ENCODE measurements at places on chromosomes 16 and 17.

DNA sequence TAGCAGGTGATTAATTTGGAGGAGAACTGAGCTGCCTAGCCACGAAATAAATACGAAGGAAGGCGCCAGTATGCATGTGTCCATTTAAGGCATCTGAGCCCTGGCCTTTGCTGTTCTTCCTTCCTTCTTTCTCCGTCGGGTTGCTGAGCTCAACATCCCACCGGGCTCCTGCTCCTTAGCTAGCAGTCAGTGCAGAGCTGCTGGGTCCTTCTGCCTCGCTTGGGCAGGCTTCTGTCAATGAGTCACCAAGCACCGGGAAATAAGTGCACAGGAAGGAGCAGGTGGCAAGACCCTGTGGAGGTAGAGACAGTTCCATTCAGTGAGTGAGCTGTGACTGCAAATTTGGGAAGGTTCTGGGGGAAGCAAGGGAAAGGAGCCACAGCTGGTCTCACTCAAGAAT lies 120.7 kb downstream of the CCDC182 start:
- DNase-seq: no peak

DNA sequence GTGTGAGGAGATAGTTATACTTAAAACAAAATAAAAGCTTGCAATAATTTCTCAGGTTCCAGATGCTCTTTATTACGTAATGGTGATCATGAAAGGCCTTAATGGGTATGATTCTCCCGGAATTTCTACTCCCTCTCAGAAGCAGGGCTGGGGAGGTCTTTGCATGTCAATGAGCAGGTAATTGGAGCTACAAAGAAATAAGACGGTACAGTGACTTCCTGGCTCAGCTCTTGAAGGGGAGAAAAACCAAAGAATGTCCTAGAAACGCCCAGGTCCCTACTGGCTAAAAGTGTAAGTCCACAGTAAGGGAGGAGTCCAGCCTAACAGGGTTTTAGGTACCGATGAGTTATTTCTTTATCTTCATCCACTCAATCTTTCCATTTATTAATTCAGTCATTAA lies 390.9 kb downstream of the TMEM114 start:
- DNase-seq: no peak

DNA sequence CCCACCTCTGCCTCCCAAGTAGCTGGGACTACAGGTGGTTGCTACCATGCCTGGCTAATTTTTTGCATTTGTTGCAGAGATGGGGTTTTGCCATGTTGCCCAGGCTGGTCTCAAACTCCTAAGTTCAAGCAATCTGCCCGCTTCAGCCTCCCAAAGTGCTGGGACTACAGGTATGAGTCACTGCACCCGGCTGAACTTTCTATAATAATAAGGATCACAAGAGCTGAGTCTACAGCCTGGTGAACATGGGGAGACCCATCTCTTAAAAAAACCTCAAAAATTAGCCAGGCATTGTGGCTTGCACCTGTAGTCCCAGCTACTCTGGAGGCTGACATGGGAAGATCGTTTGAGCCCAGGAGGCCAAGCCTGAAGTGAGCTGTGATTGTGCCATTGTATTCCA lies 53.5 kb downstream of the WDR59 start:
- DNase-seq: peak; percentile 27

DNA sequence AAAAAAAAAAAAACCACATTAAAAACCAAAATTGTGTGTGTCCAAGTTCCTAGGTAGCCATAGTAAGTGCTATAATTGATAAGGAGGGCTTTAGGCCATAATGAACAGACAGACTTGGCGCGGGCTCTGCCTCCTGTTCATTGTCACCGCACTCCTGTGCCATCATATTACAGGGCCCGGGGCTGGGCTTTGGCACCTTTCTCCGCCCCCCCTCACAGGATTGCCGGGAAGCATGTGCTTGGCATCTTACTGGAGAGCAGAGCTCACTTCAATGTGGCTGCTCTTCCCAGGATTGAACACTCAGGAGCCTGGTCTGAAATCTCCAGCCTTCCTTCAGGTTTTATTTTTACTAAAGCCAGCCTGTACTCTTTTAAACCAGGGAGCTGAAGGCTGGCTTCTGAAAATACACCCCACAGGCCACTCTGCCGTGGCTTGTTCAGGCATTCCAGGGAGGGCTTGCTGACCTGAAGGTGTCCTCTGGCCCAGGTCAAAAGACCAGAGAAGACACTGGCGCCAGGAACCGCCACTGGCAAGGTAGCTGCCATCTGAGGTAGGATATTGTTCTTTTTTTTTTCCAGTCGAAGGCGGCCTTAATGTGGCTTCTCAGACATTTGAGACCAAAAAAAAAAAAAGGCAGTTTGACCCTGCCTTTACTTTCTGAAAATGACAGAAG lies 39.3 kb downstream of the DHRS7B start:
- DNase-seq: no peak

DNA sequence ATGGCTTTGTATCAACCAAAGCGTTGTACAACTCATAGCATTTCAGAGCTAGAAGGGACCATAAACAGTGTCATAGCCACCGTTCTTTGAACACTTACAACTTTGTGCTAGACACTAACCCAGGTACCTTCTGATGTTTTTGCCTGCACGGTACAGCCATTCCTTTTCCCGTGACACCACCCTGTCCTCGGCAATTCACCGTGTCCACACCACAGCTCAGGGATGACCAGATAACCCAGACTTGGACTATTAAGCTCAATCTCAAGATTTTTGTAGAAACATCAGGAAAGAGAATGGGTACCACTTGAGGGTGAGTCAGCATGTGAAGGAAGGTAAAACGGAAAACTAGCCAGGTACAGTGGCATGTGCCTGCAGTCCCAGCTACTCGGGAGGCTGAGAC lies 9.8 kb upstream of the CBFB start:
- DNase-seq: no peak

GRCh38 chr16:53770641-53771040 lies 66.7 kb downstream of the FTO start:
- no peak for DNase-seq

GRCh38 chr16:65617421-65617820 lies 495.6 kb upstream of the CDH11 start:
- DNase-seq: no peak

- DNase-seq: no peak
Observed at GRCh38 chr16:6593799-6594198, 738.8 kb upstream of the RBFOX1 start.

- DNase-seq: peak; percentile 89
Observed at GRCh38 chr17:39244600-39245570, 19.1 kb upstream of the STAC2 start.

DNA sequence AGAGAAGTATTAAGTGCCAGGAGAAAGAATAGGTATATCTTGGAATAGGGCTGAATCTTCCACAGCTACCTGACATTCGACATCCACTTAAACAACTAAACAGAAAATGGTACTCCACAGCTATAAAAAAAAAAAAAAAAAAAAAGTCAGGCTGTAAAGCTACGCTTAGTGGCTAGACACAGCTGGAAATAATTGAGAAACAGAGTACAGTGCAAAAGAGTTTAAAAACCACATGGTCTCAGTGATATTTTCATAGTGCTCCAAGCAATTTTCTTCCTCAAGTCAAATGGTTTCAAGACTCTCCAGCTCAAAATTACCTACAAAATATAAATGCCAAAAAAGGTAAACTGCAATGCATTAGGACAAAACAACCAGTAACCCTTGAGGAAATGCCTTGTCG lies 607.1 kb downstream of the KCNJ2 start:
- DNase-seq: no peak

DNA sequence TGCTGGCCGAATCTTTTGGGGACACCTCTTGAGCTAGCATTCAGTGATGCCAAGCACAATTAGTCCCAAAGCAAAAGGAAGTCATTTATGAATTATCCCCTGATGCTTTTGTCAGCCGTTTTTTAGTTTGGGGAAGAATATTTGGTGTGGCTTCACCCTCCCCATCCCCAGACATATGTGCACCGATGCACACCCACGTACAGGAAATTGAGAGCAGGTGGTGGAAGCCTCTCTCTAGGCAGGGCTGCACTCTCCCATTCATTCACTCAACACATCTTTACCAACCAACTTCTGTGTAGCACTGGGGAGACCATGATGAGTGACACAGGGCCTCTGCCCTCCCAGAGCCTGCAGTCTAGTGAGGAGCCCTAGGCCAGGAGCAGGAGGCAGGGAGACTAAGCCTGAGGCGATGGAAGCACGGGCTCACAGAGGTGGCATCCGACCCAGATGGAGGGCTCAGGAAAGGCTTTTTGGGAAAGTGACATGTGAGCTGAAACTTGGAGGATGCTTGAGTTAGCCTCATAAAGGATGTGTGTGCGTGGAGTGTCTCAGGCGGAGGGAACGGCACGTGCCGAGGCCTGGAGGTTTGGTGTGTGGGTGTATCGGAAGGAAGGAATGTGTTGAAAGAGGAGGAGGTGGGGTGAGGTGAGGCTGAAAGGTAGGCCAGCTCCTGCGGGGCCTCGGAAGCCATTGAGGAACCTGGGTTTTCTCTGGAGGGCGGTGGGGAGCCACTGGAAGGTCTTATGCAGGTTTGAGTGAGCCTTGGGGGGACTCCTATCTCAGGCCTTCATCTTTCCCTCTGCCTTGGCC lies 43.8 kb downstream of the PSME3IP1 start:
- DNase-seq: peak; percentile 29

GRCh38 chr17:4708436-4708835 lies 2.0 kb upstream of the ARRB2 start:
- DNase-seq: peak; percentile 42
